ENCODE measurements at places on chromosomes 12 and 14. TPM values are rescaled to one million over a fixed set of nuclear protein-coding genes. Genes with fewer than 3 reads are reported as not detected.

DNA sequence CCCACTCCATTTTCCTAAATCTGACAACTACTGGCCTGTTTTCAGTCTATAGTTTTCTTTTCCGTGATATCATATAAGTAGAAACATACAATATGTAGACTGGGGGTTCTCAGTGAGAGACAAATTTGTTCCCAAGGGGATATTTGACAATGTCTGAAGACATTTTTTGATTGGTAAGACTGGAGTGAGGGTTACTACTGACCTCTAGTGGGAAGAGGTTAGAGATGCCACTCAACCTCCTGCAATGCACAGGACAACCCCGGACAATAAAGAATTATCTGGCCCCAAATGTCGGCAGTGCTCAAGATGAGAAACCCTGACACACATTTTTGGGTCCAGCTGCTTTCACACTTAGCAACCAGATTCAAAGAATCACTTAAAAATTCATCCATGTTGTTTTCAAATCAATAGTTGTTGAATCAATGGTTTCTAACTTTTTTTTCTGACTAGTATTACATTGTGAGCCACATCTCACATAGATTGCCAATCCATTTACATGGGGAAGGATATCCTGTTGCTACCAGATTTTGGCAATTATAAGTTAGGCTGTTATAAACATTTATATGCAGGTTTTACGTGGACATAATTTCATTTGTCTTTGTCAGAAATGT lies 307.1 kb downstream of the RPL10L start:
- no peak for DNase-seq
- H3K27ac ChIP-seq = no peak overlapping the region
- no peak overlapping the region for H3K4me3 ChIP-seq
- no peaks in the 10 kb centered on the region for H3K4me1 ChIP-seq
- H3K27me3 ChIP-seq = no peaks in the 10 kb centered on the region

CFAP54 gene
- 0.09 TPM for total RNA-seq

DNA sequence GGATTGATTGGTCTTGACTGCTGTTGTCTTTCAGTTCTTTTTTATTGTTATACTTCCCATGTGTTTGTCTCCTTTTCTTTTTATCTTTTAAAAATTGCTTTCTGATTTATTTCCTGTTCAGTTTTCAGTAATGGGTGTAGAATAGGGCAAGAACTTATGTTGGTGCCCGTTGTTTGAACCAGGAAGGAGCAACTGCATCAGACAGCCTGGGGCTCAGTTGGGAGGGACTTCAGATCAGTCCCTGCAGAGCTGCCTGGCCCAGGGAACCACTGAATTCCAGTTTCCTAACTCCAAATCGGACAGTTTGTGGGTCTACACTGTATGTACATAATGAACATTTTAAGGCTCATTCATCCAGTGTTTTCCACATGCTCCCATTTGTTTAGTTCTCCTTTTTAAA lies 64.9 kb downstream of the FBXO34 start:
- H3K36me3 ChIP-seq = peaks cover 10% of the 10 kb centered on the region
- peak overlapping the region; percentile 64 for H3K4me3 ChIP-seq
- H3K4me1 ChIP-seq = peaks cover 68% of the 10 kb centered on the region

AKAP5 gene
- total RNA-seq = 0.90 TPM

GRCh38 chr14:54207075-54207474 lies 189.7 kb upstream of the CDKN3 start:
- peaks cover 15% of the 10 kb centered on the region for H3K27me3 ChIP-seq
- no peaks in the 10 kb centered on the region for H3K36me3 ChIP-seq
- H3K4me3 ChIP-seq = no peak overlapping the region
- no peaks in the 10 kb centered on the region for H3K4me1 ChIP-seq
- DNase-seq = no peak
- no peak overlapping the region for H3K27ac ChIP-seq

STAC3 gene
- 5.5 TPM for total RNA-seq

GRCh38 chr12:95204141-95204866 lies 13.0 kb downstream of the FGD6 start:
- H3K4me3 ChIP-seq = no peak overlapping the region
- DNase-seq = no peak
- no peak overlapping the region for H3K27ac ChIP-seq
- peaks cover 2% of the 10 kb centered on the region for H3K27me3 ChIP-seq
- H3K36me3 ChIP-seq = no peaks in the 10 kb centered on the region
- H3K4me1 ChIP-seq = peaks cover 15% of the 10 kb centered on the region

- no peak overlapping the region for H3K27ac ChIP-seq
- no peak overlapping the region for H3K4me3 ChIP-seq
- peaks cover 2% of the 10 kb centered on the region for H3K36me3 ChIP-seq
- DNase-seq = no peak
These were observed 11.9 kb upstream of the METAP2 start for GRCh38 chr12:95462081-95462480.

DNA sequence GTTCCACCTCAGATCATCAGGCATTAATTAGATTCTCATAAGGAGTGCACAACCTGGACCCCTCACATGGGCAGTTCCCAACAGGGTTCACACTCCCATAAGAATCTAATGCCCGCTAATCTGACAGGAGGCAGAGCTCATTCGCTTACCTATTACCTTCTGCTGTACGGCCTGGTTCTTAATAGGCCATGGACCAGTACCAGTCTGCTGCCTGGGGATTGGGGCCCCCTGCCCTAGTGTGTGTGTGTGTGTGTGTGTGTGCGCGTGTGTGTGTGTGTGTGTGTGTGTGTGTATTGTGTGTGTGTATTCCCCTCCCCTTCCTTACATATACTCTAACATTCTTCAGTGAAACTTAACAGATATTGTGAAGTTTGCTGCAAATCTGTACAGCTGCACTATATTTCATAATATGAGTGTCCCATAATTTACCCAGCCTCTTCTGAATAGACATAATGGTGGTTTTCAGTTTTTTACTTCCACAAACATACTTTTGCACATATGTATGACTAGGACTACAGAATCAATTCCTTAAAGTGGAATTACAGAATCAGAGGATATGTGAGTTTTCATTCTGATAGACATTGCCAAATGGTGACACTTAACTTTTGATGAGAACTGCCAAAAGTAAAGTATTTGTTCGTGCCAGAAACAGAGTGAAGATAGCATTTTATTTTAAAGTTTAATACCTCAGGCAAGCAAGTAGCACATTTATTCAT lies 205.2 kb upstream of the EEA1 start:
- no peaks in the 10 kb centered on the region for H3K27me3 ChIP-seq
- H3K4me1 ChIP-seq = peaks cover 18% of the 10 kb centered on the region
- H3K27ac ChIP-seq = no peak overlapping the region
- no peak for DNase-seq

- H3K4me1 ChIP-seq = peaks cover 80% of the 10 kb centered on the region
- peak overlapping the region; percentile 92 for H3K27ac ChIP-seq
- H3K4me3 ChIP-seq = peak overlapping the region; percentile 73
- H3K27me3 ChIP-seq = no peaks in the 10 kb centered on the region
- H3K36me3 ChIP-seq = peaks cover 26% of the 10 kb centered on the region
These were observed 24.7 kb downstream of the SUSD6 start for GRCh38 chr14:69635981-69636639.

- H3K4me3 ChIP-seq = peak overlapping the region; percentile 56
- H3K36me3 ChIP-seq = peaks cover 2% of the 10 kb centered on the region
- H3K27me3 ChIP-seq = peaks cover 6% of the 10 kb centered on the region
- DNase-seq = peak; percentile 69
- peaks cover 36% of the 10 kb centered on the region for H3K4me1 ChIP-seq
These were observed 4.9 kb upstream of the GPR132 start for GRCh38 chr14:105069871-105070759.

DNA sequence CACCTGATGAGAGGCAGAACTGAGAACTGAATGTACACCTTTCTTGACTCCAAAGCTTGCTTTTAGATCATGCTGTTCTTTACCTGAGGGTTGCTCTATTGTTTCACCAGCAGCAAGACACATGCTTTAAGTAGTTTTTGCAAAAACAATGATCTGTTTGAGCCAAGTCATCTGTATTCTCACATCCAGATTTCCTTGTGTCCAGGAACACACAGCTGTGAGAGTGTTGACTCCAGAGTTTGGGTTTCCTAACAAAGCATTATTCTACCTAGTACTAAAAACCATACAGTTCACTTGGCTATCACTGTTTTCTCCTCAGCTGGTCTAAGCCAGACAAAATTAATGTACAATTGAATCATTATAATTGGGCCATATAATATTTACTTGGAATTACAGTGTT lies 120.4 kb downstream of the STAB2 start:
- no peak for DNase-seq
- no peak overlapping the region for H3K27ac ChIP-seq
- H3K4me1 ChIP-seq = no peaks in the 10 kb centered on the region
- H3K36me3 ChIP-seq = no peaks in the 10 kb centered on the region
- no peak overlapping the region for H3K4me3 ChIP-seq
- H3K27me3 ChIP-seq = peaks cover 6% of the 10 kb centered on the region

DNA sequence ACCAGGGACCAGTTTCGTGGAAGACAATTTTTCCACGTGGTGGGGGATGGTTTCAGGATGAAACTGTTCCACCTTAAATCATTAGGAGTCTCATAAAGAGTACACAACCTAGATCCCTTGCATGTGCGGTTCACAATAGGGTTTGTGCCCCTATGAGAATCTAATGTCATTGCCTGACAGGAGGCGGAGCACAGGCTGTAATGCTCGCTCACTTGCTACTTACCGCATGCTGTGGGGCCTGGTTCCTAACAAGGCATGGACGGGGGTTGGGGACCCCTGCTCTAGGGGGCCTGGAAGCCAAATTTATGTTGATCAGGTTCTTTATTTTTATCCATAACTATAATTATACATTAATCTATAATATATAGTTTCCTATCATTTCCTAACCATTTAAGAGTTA lies 315.3 kb downstream of the MED13L start:
- peaks cover 56% of the 10 kb centered on the region for H3K36me3 ChIP-seq
- DNase-seq = peak; percentile 46
- no peak overlapping the region for H3K27ac ChIP-seq
- H3K4me1 ChIP-seq = peaks cover 54% of the 10 kb centered on the region
- H3K27me3 ChIP-seq = no peaks in the 10 kb centered on the region
- H3K4me3 ChIP-seq = no peak overlapping the region

GRCh38 chr14:67392123-67392522 lies 19.8 kb downstream of the PLEK2 start:
- H3K27me3 ChIP-seq = no peaks in the 10 kb centered on the region
- no peaks in the 10 kb centered on the region for H3K4me1 ChIP-seq
- DNase-seq = no peak
- H3K4me3 ChIP-seq = no peak overlapping the region
- H3K36me3 ChIP-seq = peaks cover 2% of the 10 kb centered on the region

- no peaks in the 10 kb centered on the region for H3K36me3 ChIP-seq
- H3K4me1 ChIP-seq = no peaks in the 10 kb centered on the region
- no peaks in the 10 kb centered on the region for H3K27me3 ChIP-seq
- no peak for DNase-seq
- H3K27ac ChIP-seq = no peak overlapping the region
These were observed 241.6 kb upstream of the NPAS3 start for GRCh38 chr14:32697114-32697513.

DNA sequence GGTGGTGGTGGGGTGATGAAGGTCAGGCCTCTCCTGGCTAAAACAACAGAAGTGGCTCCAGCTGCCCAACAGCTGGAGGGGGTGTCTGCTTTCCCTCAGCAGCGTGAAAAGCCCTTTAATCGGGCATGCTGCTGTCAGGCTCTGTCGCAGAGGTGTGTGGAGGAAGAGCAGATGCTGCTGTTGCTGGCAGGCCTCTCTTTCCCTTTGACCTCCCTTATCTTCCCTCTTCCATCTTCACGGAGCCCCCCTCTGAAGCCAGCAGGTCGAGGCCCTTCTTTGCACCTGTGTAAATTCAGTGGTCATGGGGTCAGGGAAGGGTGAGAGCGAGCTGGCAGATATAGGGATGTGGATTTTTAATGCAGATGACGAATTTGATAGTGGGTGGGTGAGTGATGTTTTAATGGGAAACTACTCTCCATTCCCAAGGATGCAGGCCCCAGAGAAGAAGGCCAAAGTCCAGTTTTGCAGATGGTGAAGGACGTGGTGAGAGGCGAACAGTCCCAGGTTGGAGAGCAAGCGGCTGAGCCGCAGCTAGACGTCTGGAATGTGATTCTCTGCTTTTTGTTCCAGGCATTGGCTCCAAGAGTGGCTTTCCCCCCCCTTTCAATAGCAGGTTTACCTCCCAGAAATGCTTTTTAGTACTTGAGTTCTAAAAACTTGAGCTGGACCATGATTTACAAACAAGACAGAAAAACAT lies 64.0 kb downstream of the SMOC1 start:
- H3K4me3 ChIP-seq = no peak overlapping the region
- H3K27me3 ChIP-seq = peaks cover 7% of the 10 kb centered on the region
- no peak overlapping the region for H3K27ac ChIP-seq
- no peak for DNase-seq
- H3K4me1 ChIP-seq = no peaks in the 10 kb centered on the region

ALG10 gene
- 24.1 TPM for total RNA-seq

DNA sequence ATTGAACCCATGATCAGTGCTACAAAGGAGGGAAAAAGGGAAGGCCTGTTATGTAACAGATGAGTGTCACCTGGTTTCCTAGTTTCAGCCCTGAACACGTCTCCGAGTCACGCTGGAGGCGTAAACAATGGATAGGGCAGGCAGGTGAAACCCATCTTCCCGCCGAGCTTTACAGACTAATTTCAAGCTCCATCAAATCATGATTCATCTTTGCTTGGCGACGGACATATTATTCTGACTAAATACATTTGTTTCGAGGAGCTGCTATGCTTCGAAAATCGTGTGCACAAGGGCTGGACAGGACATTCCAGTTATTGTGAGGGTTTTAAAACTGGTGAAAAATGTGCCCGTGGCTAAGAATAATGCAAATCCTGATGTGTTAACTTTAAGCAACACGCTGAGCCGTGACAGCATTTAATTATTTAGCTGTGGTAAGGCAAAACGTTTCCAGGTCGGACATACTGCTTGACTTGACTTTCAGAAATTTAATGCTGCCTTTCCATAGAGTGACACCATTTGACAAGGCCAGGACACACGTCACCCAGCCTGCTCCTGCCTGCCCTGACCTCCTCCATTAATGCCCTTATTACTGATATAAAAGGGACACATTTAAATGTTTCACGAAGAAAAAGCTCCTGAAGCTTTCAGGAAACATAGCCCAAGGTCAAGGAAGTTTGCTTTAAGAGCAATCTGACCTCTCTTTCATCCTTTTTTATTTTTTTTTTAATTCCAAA lies 1203.5 kb upstream of the TMEM132C start:
- no peaks in the 10 kb centered on the region for H3K27me3 ChIP-seq
- H3K27ac ChIP-seq = no peak overlapping the region
- H3K4me3 ChIP-seq = no peak overlapping the region
- H3K4me1 ChIP-seq = no peaks in the 10 kb centered on the region

DNA sequence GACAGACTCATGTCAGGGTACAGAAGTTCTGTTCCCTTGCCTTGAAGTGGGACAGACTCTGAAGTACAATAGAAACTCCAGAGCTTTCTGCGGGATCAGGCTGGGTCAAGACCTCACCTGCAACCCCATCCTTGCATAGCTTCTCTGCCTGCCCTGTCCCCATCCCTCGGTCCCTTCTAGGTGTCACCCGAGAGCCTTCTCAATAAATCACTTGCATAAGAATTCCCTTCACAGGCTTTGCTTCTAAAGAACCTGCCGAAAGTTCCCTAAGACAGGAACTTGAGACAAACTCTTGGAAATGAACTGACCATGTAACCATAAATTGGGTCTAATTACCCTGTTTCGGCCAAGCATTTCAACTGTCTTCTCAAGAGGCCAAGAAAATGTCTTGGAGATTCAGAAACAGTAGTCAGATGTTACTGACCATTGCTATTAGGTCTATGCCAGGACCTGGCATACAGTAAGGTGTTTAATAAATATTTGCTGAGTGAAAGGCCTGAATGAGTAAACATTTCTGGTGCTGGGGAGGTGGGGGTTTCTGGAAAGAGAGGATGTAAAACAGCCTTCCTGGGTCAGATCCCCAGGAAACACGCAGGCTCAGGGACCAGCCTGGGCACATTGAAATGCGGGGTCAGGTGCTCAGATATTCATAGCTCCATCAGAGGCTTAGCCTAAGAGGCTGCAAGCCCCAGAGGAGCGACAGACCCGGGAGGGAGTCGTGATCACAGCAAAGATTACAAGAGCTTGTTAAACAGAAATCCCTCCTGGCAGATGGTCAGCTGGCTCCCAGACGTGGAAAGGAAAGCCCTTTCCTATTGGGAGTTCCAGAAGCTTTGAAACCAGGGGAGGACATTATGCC lies 226.2 kb upstream of the LHX5 start:
- DNase-seq = no peak
- no peak overlapping the region for H3K4me3 ChIP-seq
- H3K27me3 ChIP-seq = peaks cover 4% of the 10 kb centered on the region
